NCI-H1417 treated with DMSO at 0.1 percent for 48 hours (cell line): ENCODE measurements at places on chromosomes 6 and 20.

DNA sequence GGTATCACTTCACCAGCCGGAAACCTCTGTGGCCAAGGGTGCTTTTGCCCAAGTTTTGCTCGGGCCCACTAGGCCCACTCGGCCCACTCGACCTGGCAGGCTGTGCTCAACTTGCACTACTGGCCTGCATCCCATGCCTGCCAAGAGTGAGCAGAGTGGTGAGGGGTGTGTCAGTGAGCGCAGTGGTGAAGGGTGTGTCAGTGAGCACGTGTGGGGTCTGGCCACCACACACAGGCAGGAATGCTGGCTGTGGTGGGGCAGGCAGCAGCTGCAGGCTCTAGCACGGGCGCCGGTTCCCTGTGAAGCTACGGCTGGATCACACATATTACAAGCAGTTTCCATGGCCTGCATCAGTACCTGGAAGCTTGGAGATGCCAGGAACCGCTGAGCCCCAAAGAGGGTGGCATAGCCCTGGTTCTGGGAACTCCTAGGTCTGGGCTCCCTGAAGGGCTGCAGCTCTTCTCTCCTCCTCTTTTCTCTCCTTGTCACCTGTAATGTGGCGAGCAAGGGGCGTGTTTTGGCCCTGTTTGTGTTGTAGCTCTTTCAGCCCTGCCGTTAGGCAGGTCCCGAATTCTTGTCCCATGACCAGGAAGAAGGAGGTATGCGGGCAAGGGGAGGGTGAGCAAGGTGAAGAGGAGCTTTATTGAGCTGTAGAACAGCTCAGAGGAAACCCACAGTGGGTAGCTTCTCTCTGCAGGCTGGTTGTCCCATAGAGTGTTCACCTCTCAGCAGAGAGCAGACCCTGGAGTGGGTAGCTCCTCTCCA, 51.0 kb upstream of the CLDN20 start:
- DNase-seq, result no peak

- DNase-seq, result no peak
Observed at GRCh38 chr6:94362061-94362864, 942.9 kb upstream of the EPHA7 start.

DNA sequence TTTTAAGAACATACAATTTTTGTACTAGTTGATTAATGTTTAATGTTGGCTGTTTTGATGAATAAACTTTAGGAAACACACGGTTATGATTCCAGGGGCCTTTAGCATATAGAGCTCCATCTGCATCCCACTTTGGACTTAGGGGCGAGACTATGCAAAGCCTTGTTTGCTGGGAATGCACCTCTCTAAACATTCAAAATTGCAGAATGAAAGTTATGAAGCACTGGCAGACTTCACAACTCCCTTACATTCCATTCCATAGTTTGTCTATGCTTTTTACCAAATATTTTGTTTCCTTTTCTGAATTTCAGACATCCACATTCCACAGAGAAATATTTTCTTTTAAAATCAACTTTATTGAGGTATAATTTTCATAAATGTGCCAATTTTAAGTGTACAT, 10.3 kb upstream of the TCP11 start:
- DNase-seq, result no peak

DNA sequence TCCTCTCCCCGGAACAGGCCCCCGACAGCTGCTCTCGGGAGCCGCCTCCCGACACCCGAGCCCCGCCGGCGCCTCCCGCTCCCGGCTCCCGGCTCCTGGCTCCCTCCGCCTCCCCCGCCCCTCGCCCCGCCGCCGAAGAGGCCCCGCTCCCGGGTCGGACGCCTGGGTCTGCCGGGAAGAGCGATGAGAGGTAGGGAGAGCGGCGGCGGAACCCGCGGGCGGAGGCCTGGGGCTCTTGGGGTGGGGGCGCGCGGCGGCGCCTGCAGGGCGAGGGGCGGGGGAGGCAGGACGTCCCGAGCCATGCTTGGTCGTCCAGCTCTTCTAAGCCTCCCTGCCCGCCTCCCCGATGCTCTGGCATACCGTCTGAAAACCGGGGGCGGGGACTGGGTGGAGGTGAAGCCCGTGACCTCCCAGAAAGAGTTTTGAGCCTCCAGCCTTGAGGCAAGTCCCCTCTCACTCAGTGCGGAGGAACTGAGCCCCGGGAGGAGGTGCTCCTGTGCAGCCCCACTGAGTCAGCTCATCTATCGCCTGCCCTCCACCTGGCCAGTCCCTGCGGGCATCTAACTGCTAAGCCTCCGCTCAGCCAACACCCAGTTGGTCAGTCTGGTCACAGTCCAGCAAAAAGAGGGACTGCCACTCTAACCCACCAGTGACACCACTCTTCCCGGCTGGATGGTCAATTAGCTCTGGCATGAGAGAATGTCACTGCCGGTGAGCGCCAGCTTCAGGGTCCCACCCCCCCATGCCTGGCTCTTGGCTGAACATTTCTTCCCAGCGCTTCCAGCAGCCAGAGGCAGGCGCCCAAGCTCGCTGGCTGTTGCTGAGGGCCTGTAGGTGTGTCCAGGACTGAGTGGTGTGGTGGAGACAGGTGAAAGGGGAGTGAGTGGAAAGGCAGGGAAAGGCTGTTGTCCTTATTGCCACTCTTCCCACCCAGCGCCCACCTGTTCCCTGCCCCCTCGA, 482 bp downstream of the DDR1 start:
- no peak for DNase-seq

GRCh38 chr20:45780159-45780558, 11.5 kb downstream of the WFDC3 start:
- DNase-seq, result no peak

GRCh38 chr20:63182425-63182824, 33.5 kb downstream of the YTHDF1 start:
- DNase-seq, result no peak

DNA sequence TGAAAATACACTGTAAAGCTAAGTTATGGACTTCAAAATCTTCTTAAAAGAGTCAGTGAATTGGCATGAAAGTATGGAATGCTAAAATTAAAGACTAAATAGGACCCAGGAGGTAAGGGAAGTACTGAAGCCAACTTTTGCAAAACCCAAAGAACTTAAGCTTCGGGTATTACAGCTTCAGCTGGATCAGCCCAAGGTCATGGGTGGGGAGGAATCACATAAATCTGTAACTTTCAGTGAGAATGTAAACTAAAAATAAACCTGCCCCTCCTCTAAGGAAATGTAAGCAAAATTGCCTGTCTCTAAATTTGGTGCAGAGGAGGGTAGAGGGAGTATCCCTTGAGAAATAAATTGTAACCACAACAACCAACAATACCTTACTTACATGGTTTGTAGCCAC, 4.4 kb upstream of the MUC21 start:
- DNase-seq, result no peak

- DNase-seq, result no peak
Observed at GRCh38 chr20:38435555-38435939, 419 bp upstream of the SNHG17 start.

- no peak for DNase-seq
Observed at GRCh38 chr20:40942006-40942405, 86.6 kb upstream of the TOP1 start.

GRCh38 chr20:18904624-18905023, 91.0 kb downstream of the SCP2D1 start:
- DNase-seq, result no peak

GRCh38 chr20:24838546-24839535, 110.2 kb upstream of the CST7 start:
- DNase-seq, result no peak

- DNase-seq, result no peak
Observed at GRCh38 chr6:5778317-5778857, 228.3 kb downstream of the NRN1 start.

- no peak for DNase-seq
Observed at GRCh38 chr20:5859608-5860007, 90.7 kb downstream of the TRMT6 start.

DNA sequence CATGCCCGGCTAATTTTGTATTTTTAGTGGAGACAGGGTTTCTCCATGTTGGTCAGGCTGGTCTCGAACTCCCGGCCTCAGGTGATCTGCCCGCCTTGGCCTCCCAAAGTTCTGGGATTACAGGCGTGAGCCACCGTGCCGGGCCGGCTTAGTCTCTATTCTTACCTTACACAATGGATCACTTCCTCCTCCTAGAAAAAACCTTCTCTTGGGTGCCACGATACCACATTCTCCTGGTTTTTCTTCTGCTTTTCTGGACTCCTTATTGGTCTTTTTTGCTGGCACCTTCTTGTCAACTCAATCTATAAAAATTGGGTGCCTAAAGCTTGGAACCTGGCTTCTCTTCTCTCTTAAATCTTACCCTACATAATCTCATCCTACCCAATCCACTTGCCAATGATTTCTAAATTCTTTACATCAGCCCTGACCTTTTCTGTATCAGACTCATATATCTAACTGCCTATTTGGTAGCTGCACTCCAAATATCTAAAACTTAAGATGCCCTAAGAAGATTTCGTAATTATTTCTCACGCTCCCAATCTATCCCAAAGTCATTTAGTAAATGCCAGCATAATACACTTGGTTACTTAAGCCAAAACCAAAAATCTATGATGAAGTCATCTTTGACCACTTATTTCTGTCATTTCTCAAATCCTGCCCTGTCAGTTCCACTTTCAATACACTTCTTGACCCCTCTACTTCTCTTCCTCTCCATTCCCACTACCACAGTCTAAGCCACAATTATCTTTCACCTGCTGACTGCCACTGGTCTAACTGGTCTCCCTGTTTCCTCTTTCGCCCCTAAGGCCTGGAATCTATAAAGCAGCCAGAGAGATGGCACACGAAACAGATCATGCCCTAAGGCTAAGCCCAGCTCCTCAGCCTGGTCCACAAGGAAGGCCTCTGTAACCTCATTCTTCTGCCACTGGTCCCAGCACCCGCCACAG, 43.2 kb downstream of the ELMO2 start:
- DNase-seq, result no peak

- DNase-seq, result no peak
Observed at GRCh38 chr6:129276461-129276860, 393.5 kb downstream of the LAMA2 start.

- no peak for DNase-seq
Observed at GRCh38 chr6:139757784-139758183, 383.3 kb upstream of the CITED2 start.

GRCh38 chr6:1636971-1637871, 27.5 kb downstream of the FOXC1 start:
- DNase-seq, result no peak

DNA sequence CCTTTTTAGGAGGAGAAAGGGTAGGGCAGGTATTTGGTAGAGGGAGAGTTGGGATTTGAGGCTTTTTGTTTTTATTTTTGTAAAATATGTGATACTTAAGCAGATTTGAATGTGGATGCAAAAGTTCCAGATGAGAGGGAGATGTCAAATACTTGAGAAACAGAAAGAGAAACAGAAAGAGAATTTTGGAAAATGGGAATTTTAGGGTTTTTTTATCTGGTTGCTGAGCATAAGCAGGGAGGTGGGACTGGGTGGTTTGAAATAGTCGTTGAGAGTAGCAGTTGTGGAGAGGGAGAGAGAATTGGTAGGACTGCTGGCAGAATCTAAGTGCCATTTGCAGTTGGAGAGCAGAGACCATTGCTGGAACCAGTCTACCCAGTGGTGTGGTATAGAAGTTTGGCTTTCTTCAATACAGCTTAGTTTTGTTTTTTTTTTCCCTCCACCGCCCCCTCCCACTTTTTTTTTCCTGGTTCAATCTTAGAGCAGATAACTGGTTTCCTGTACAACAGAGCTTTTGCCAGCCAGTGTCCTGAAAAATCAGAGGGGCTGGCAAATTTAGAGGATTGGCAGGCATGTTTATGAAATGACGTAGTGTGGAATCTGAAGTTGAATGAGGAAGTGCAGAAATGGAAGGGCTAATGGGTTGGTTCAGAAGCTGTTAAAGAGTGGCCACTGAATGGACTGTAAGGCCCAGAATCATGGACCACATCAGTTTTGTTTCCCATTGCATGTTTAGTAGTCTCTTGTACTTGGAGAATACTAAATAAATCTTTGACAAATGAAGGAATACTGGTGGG, 68.7 kb downstream of the ATRN start:
- DNase-seq, result no peak

GRCh38 chr20:1438361-1438760, 28.3 kb downstream of the NSFL1C start:
- no peak for DNase-seq

GRCh38 chr6:14693301-14694192, 552.3 kb upstream of the JARID2 start:
- no peak for DNase-seq

GRCh38 chr6:137926207-137926731, 59.2 kb downstream of the TNFAIP3 start:
- no peak for DNase-seq

DNA sequence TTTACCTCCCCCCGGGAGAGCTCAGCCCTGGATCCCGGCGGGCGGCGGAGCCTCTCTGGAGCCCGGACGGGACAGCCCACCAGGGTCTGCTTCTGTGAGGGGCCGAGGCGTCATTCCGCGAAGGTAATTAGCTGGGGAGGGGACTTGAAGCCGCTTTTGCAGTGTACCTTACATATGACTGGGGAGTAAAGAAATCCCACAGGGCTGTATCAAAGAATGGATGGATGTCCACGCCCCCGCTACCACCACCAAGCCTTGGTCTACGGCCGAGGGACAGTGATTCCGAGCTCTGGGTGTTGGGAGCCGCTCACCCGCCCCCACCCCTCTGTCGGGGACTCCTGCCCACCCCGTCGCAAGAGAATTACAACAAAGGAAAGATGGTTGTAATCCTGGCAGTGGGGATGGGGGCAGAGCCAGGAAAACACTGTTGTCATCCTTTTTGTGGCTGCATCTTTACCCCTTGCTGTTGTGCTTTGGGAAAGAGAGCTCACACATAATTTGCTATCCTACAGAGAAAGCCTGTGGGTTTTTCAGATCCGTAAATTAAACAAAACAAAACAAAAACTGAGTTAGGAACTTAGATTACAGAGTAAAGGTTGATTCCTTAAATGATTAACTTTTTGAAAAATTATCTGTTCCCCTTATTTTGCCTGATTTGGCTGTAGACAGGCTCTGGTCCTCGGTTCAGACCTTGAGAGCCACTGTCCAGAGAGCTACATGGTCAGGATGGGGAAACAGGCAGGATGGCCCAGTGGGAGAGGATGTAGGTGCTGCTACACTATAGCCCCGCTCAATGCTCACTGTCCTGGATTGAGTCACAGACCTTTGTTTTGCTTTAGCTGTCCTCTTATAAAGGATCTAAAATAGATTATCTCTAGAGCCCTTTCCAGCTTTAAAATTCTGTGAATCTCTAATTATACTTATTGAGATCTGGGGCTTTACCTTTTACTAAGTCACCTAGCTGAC, 997 bp upstream of the FBXO30 start:
- DNase-seq, result no peak

DNA sequence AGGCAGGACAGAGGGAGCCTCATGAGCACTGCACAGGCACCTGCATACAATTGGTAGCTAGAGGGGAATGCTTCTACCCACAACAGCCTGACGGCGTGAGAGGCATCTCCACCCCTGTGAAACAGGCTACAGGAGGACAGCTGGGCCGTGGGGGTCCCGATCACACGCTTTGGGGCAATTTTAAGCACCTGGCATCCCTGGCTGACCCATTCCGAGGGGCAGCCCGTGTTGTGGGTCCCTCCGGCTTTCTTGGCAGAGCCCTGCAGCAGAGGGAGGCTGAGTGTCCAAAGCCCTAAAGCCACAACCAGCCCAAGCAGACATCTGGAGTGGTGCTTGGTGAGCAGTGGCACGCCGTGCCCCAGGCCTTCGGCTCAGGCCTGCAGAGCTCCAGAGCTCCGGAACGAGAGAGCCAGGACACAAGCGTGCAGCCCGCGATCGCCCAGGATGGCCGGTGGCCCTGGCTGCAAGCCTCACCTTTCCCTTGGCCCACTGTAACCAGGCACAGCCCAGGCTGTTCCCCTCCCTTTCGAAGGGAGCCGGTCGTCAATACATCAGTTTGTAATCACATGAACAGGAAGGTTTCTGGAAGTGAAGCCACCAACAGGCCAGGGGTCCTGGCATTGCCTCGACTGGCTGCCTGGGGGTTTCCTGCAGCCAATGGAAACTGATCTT, 81.4 kb downstream of the DLL1 start:
- no peak for DNase-seq

- DNase-seq, result no peak
Observed at GRCh38 chr6:20722455-20722854, 188.2 kb downstream of the CDKAL1 start.
